ENCODE measurements at places on chromosomes 5 and 9. TPM values are rescaled to one million over a fixed set of nuclear protein-coding genes. Genes with fewer than 3 reads are reported as not detected.

Gene FSTL4
- not detected for total RNA-seq

Gene RECK
- total RNA-seq = 24.2 TPM

Gene ADGRD2
- total RNA-seq = not detected

Gene PARP8
- 39.5 TPM for total RNA-seq

Gene LMX1B
- total RNA-seq = under 0.01 TPM

Gene BARHL1
- total RNA-seq = not detected

Gene LVRN
- total RNA-seq = under 0.01 TPM
